ENCODE measurements at places on chromosomes 12 and 14.

DNA sequence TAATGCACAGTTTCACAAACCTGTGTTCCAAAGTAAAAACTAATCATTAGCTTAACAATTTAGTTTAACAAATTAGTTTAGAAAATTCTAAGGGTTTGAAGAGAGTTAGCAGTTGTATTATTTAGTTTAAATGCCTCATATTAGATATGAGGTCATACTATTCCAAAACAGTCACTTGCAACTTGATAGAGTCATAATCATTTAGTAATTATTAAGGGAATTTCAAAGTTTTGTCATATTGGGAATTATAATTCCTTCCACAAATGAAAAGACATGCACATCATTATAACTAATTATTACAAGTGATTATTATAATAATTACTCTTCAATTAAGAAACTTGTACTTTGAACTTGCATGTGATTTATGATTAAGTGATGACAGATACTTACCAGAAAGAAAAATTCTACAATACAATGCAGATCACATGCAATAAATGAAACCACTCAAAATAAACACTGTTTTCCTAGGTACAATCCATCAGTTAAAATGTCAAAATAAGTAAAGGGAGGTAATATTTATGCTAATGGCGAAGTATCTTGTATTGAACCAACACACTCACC is 66.1 kb downstream of the TMTC1 start:
- no peak overlapping the region for H3K27ac ChIP-seq
- no peaks in the 10 kb centered on the region for H3K4me1 ChIP-seq
- no peak for DNase-seq
- H3K4me3 ChIP-seq = no peak overlapping the region
- H3K36me3 ChIP-seq = no peaks in the 10 kb centered on the region

DNA sequence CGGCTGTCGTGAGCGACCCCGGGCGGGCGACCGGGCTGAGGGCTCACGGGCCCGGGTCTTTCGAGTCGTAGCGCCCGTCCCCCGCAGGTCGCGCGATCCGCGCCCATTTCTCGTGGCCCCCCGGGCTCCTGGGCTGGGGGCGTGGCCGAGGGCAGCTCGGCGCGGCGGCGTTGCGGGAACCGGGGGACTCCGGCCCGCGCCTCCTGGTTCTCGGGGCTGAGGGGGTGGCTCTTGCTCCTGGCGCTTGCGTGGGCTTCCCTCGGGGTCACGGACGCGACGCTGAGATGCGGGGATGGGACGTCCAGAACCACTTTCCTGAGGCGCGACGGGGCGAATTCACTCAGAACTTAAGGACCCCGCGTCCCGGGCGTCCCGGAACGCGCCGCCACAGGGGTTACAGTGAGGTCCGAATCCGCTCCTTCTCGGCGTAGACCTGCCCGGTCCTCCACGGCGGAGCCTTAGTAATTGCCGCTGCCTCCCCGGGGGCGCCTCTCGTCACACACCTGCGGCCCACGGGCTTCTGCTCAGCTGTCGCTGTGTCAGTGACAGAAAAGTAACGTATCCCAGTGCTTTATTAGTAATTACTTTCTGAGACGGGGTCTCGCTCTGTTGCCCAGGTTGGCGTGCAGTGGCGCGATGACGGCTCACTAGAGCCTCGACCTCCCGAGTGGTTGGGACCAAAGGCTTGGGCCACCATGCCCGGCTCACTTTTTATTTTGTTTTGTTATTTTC is 606 bp downstream of the EP400 start:
- peak overlapping the region; percentile 89 for H3K4me3 ChIP-seq
- peaks cover 23% of the 10 kb centered on the region for H3K4me1 ChIP-seq
- H3K27ac ChIP-seq = peak overlapping the region; percentile 85
- peaks cover 6% of the 10 kb centered on the region for H3K36me3 ChIP-seq

- DNase-seq = no peak
- H3K36me3 ChIP-seq = peaks cover 5% of the 10 kb centered on the region
- peaks cover 38% of the 10 kb centered on the region for H3K4me1 ChIP-seq
- H3K4me3 ChIP-seq = no peak overlapping the region
Measured at GRCh38 chr12:47776471-47777143, 3.6 kb downstream of the SLC48A1 start.

GRCh38 chr12:12506496-12506890 is 56.2 kb downstream of the DUSP16 start:
- H3K36me3 ChIP-seq = peaks cover 37% of the 10 kb centered on the region
- H3K27ac ChIP-seq = peak overlapping the region; percentile 97
- no peaks in the 10 kb centered on the region for H3K27me3 ChIP-seq
- H3K4me1 ChIP-seq = peaks cover 64% of the 10 kb centered on the region
- no peak for DNase-seq

GRCh38 chr12:51871126-51871525 is 16.8 kb upstream of the ANKRD33 start:
- DNase-seq = no peak
- no peak overlapping the region for H3K27ac ChIP-seq
- H3K27me3 ChIP-seq = peaks cover 46% of the 10 kb centered on the region

DNA sequence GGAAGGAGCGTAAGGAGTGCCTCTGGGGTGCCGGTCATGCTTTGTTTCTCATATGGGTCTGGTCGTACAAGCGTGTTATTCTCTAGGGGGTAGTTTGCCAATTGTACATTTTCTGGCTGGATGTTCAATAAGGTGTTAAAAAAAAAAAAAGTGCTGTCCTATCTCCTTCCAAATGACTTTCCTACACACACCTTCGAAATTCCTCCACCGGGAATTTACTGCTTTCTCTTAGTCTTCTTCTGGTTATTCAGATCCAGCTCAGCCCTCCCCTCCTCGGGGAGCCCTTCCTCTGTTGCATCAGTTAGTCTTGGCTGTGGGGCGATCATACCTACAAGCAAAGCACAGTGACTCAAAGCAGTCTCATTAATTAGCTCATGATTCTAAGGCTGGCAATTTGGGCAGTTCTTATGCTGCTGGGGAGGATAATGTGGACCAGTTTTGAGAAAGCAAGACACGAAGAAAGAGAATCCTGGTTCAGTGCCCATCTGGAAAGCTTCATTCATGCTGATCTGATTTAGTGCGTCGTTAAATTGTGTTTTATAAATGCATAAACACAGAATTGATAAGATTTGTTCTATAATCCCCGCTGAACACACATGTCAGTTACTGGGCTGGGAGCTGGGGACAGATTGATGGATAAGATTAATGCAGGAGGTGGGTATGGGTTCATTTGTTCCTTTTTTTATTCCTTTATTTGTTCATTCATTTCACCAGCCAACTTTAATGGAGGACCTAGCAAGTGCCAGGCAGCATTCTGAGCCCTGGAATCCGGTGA is 9.2 kb upstream of the CLMN start:
- H3K4me3 ChIP-seq = no peak overlapping the region
- H3K27ac ChIP-seq = no peak overlapping the region
- H3K36me3 ChIP-seq = no peaks in the 10 kb centered on the region

- no peak overlapping the region for H3K4me3 ChIP-seq
- H3K27ac ChIP-seq = no peak overlapping the region
- no peak for DNase-seq
Measured at GRCh38 chr12:48193623-48194022, 9.5 kb downstream of the OR10AD1 start.

GRCh38 chr12:121579190-121579791 is 1.5 kb downstream of the KDM2B start:
- peaks cover 19% of the 10 kb centered on the region for H3K36me3 ChIP-seq
- H3K27me3 ChIP-seq = no peaks in the 10 kb centered on the region

GRCh38 chr14:72700338-72701236 is 193.3 kb downstream of the DPF3 start:
- H3K27ac ChIP-seq = no peak overlapping the region
- no peak for DNase-seq
- H3K4me3 ChIP-seq = no peak overlapping the region
- H3K4me1 ChIP-seq = peaks cover 4% of the 10 kb centered on the region
- H3K27me3 ChIP-seq = peaks cover 23% of the 10 kb centered on the region

DNA sequence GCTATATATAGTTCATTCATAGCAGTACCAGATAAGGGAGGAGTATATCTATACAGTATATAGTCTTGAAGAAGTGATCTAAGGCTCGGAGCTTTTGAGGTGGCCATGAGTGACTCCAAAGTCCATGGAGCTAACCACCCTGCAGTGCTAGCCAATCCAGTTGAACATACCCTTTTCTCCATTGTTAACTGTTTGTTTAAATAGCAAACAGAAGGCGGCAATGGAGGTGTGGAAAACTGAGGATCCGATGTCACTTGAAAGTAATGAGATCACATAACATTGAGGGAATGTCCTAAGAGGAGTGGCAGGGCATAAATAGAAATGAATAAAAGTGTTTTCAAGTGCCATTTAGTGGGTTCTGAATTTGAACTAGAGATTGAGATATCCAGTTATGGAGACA is 12.4 kb upstream of the SNAPC1 start:
- H3K4me3 ChIP-seq = peak overlapping the region; percentile 90
- H3K27ac ChIP-seq = peak overlapping the region; percentile 50
- no peaks in the 10 kb centered on the region for H3K27me3 ChIP-seq
- peaks cover 51% of the 10 kb centered on the region for H3K4me1 ChIP-seq
- DNase-seq = no peak

DNA sequence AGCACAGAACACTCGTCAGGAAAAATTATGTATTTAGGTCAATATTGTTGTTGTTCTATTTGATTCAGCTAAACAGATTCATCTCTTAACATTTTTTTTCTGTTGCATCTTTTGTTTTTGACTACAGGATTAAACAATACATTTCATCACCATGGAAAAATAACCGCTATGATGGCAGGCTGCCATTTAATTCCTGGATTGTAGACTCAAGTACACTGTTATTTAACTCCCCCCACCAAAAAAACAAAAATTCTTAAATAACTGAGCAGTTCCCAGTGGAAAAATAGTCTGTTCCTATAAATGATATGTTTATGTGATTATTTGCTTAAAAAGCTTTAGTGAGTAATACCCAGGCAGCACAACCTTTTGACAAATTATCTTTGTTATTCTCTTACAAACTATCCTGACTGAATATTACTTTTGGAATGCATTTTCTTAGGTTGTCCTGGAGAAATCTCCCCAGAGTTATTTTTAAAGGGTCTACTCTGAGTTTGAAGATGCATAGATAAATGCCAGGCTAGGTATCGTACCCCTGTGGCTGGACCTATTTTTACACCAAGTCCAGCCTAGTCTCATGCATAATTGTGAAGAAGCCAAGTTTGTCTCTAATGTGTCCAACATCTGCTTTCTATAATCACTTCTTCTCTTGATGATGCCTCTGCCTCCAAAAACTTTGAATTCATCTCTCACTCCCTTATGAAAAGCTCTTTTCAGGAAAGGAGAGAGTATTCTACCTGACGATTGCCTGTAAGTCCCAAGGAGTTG is 3.7 kb downstream of the KERA start:
- no peak overlapping the region for H3K27ac ChIP-seq
- no peaks in the 10 kb centered on the region for H3K27me3 ChIP-seq
- no peak overlapping the region for H3K4me3 ChIP-seq
- no peaks in the 10 kb centered on the region for H3K36me3 ChIP-seq

- H3K36me3 ChIP-seq = peaks cover 4% of the 10 kb centered on the region
- no peak overlapping the region for H3K4me3 ChIP-seq
- no peak overlapping the region for H3K27ac ChIP-seq
- peaks cover 1% of the 10 kb centered on the region for H3K27me3 ChIP-seq
- no peaks in the 10 kb centered on the region for H3K4me1 ChIP-seq
- no peak for DNase-seq
Measured at GRCh38 chr14:89921346-89921745, 33.2 kb downstream of the EFCAB11 start.

DNA sequence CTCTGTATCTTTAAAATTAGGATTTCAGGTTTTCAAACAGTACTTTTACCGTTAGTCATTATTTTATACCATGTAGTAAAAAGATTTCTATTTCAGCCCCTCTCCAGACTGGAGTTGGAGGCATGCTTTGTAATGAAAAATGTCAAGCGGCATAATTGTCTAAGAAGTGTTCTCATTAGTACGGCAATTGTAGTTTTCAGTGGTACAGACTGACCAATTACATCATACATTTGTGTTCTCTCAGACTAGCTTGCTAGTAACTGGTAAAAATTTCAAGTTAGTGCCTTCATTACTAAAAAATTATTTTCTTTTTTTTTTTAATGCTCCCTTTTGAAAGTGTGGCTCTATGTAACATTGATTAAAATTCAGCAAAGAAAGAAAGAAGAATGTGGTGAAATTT is 4.5 kb downstream of the USP30 start:
- H3K4me1 ChIP-seq = peaks cover 11% of the 10 kb centered on the region
- no peak overlapping the region for H3K27ac ChIP-seq
- DNase-seq = no peak
- no peak overlapping the region for H3K4me3 ChIP-seq

- no peak for DNase-seq
- H3K4me3 ChIP-seq = no peak overlapping the region
- H3K27ac ChIP-seq = no peak overlapping the region
- H3K4me1 ChIP-seq = no peaks in the 10 kb centered on the region
- peaks cover 3% of the 10 kb centered on the region for H3K36me3 ChIP-seq
Measured at GRCh38 chr14:91580876-91581577, 70.9 kb upstream of the PPP4R3A start.

DNA sequence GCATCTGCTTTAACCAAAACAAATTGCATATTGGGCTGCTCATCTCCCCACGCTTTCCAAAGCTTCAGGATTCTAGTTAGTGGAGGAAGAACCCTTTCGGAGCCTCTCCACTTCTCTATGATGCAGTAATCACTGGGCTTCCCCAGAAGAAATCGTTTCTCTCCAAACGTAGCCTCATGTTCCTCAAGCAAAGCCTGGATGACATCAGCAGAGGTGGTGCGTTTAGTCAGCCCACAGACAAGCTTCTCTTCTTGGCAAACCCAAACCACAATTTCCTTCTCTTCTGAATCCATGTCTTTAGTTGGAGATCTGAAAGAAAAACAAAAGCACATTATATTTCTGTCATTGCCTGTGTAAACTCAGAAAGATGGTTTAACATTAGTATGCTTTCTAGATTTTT is 30.6 kb downstream of the RASSF9 start:
- no peak overlapping the region for H3K4me3 ChIP-seq
- H3K27me3 ChIP-seq = no peaks in the 10 kb centered on the region
- no peak overlapping the region for H3K27ac ChIP-seq
- DNase-seq = no peak
- H3K4me1 ChIP-seq = no peaks in the 10 kb centered on the region

GRCh38 chr14:57061009-57061711 is 207.5 kb downstream of the EXOC5 start:
- peak overlapping the region; percentile 41 for H3K27ac ChIP-seq
- peaks cover 13% of the 10 kb centered on the region for H3K27me3 ChIP-seq
- no peak overlapping the region for H3K4me3 ChIP-seq
- H3K36me3 ChIP-seq = no peaks in the 10 kb centered on the region
- peaks cover 19% of the 10 kb centered on the region for H3K4me1 ChIP-seq

- H3K4me3 ChIP-seq = no peak overlapping the region
- peaks cover 60% of the 10 kb centered on the region for H3K36me3 ChIP-seq
- peaks cover 17% of the 10 kb centered on the region for H3K4me1 ChIP-seq
- no peak for DNase-seq
- H3K27ac ChIP-seq = no peak overlapping the region
Measured at GRCh38 chr14:34853041-34853440, 22.1 kb downstream of the BAZ1A start.

Measured in activated T-helper 2 cell treated with anti-CD3 and anti-CD28 coated beads, Interferon-gamma antibody, Interleukin-2, Interleukin-4, amounts not matched to agents 10 μg/mL and 5 μg/mL and 100 μg/mL, durations not matched to agents 14 hours and 24 hours and 36 hours (primary cell).